ENCODE measurements at places on chromosomes 2 and 18. TPM values are rescaled to one million over a fixed set of nuclear protein-coding genes. Genes with fewer than 3 reads are reported as not detected.
A peak's percentile ranks its signal among the peaks of the same experiment; 100 is the strongest.

ELOA2 gene
- total RNA-seq = not detected

DNA sequence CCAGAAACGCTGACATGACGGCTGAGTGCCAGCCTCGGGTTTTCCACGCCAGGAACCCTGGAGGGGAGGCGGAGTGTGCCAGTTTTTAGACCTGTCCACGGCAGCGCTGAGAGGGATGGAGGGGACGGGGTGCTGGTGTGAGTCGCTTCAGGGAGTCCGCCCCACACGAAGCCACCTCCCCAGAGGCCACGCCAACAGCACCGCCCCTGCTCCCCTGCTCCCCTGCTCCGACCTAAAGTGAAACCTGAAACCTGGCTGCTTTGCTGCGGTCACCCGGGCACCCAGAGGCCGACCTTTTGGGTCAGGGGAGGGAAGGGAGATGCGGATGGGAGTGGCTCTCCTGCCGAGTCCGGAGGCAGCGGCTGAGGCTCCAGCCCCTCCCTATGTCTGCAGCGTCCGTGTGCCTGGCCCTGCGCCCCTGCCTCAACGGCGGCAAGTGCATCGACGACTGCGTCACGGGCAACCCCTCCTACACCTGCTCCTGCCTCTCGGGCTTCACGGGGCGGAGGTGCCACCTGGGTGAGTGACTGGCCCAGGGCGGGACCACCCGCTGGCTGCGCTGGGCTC lies 38.1 kb downstream of the SNED1 start:
- DNase-seq = no peak

- no peak for DNase-seq
Measured at GRCh38 chr18:44423814-44424644, 256.7 kb upstream of the SETBP1 start.

DNA sequence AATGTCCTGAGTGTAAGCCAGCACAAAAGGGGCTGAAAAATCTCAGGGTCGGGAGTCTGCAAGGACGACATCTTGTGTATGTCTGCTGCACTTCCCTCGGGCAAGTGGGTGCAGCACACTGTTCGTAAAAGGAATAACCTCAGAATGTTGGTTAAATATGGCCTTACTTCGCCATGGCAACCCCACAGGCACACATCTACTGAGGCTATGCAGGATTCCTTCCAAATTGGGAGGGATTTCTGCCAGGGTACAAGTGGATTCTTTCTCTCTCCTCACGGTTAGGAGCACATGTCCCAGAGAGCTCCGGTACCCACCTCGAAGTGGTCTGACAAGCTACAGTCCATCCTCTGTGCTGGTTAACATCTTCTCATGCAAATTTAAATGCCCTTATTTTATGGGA lies 277.7 kb upstream of the PXDN start:
- no peak for DNase-seq

MROH2A gene
- not detected for total RNA-seq

- no peak for DNase-seq
Measured at GRCh38 chr18:24111936-24112335, 26.9 kb upstream of the CABYR start.

UPP2 gene
- not detected for total RNA-seq

DNA sequence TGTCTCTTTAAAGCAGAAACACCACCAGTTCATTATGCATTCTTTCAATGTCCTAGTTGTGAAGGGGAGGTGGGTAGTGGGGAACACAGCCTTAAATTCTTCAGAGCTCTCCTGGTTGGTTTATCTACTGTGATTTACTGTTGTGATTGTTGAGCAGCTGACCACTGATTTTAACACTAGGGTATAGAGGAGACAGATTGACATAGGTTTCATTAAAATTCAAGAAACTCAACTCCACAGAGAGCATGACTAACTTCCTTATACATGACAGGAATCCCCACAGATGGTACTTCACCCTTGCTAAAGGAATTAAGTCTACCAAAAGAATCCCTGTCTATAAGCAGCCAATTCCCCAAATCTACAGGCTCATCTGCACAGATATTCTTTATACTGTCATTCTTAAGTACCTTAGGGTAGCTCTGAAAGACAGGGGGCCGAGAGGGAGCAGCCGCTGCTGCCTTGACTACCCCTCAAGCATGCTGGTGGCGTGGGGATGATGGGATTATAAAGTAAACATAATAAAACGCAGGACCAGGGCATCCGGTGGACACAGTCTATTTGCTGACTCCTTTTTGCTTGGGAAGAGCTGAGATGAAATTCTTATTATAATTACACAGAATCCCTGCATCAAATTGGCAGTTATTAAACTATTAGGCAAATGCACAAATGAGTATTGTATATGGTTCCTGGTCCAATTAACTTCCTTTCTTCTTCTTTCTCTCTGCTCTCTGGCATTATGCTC lies 1377.6 kb upstream of the PIK3C3 start:
- DNase-seq = no peak

DNA sequence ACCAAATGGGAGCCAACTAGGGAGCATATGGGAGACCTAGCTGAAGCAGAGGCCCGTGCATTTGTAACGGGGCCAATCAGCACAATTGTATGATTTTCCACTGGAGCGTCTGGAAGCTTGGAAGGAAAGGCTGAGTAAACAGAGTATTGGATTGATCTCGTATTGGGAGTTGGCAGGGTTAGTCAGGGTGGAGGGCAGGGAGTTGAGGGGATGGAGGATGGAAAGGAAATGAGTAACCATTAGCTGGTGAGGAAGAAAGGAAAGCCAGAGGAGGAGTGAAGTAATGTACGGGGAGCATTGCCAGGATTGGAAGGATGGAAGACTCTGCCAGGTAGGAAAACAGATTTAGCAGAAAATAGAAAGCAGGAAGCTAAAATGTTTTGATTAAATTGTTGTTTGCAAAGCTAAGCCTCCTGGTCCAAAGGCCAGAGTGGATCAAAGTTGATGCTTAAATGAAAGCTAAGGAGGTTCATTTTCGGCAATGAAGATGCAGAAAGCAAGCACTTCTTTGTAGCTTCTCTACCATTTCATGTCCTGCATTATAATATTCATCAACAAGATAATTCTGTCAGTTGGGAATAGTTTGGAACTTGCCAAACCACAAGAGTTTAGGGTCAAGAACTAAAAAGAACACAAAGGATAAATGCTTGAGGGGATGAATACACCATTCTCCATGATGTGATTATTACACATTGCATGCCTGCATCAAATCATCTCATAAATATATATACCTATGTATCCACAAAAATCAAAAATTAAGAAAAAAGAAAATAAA lies 75.6 kb upstream of the TTN start:
- no peak for DNase-seq

- no peak for DNase-seq
Measured at GRCh38 chr2:239866778-239867177, 158.4 kb downstream of the NDUFA10 start.

DNA sequence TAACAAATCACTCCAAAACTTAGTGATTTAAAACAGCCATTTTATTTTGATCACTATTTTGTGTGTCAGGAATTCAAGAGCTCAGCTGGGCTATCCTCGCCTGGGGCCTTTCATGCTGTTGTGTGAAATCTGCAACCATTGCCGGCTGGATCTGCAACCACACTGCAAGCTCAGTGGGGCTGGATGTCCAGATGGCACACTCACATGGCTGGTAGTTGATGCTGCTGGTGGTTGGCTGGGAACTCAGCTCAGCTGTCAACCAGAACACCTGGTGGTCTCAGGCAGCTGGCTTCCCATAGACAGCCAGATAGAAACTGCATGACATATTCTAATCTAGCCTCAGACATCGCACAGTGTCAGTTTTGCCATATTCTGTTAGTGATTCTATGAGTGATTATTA lies 30.6 kb upstream of the AP1S3 start:
- peak; percentile 70 for DNase-seq

GRCh38 chr2:202749477-202749876 lies 114.7 kb downstream of the FAM117B start:
- no peak for DNase-seq

ATG4B gene
- 152 TPM for total RNA-seq

DNA sequence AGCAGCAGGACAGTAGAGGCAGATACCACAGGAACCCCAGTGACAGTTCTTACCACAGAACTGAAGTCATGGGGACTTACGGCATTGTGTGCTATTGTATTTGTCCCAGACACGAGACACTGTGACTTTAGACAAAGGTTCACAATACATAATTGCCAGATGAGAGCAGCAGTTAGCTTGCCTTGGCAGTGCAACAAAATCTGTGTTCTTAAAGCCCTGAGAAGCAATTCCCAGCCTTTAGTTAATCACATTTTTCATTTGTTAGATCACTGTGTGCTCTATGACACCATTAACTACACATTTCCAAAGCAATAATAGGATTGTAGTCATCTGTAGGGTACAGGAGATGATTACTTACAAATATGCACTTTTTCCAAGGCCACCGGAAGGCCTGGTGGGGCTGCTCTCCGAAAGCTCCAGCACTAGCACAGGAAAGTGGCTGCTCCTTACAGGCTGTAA lies 97.5 kb upstream of the LDLRAD4 start:
- DNase-seq = no peak

- no peak for DNase-seq
Measured at GRCh38 chr2:234335661-234336228, 161.1 kb downstream of the ARL4C start.

GRCh38 chr2:41775366-41776025 lies 272.3 kb upstream of the PKDCC start:
- no peak for DNase-seq

GRCh38 chr18:78528411-78529258 lies 451.0 kb upstream of the SALL3 start:
- DNase-seq = no peak

ZSWIM2 gene
- not detected for total RNA-seq

DNA sequence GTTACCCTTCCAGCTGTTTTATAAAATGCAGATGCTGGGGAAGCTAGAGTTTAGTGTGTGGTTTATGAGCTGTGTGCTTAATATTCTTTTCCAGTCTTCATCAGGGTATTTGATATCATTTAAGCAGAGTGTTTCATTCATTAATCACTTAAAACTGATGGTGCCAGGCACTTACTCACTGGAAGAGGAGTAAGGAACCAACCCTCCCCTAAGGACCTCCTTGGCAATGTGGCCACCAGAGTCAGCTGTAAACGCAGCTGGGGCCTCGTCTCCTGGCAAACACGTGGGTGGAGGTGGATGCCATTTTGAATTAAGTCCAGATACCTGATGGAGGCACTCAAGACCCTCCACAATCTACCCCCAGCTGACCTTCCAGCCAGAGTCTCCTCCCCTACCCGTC lies 331.6 kb downstream of the CLIP4 start:
- no peak for DNase-seq

DNA sequence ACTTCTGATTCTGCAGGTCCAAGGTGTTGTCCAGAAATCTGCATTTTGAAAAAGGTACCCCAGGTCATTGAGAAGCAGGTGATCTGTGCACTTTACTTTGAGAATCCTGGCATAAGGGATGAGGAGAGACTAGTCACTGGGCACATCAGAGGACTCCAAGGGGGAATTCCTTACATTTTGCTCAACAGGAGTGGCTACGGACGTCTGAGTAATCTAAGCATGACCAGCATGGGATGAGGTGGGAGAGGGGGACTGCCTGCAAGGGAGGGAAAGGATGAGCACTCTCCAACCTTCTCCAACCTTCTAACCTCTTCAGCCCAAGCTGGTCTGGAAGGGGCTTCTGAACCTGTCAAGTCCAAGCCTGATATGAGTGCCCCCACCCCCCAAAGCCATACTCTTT lies 55.5 kb downstream of the MARCHF4 start:
- no peak for DNase-seq
